ENCODE measurements at places on chromosomes 4 and X.

DNA sequence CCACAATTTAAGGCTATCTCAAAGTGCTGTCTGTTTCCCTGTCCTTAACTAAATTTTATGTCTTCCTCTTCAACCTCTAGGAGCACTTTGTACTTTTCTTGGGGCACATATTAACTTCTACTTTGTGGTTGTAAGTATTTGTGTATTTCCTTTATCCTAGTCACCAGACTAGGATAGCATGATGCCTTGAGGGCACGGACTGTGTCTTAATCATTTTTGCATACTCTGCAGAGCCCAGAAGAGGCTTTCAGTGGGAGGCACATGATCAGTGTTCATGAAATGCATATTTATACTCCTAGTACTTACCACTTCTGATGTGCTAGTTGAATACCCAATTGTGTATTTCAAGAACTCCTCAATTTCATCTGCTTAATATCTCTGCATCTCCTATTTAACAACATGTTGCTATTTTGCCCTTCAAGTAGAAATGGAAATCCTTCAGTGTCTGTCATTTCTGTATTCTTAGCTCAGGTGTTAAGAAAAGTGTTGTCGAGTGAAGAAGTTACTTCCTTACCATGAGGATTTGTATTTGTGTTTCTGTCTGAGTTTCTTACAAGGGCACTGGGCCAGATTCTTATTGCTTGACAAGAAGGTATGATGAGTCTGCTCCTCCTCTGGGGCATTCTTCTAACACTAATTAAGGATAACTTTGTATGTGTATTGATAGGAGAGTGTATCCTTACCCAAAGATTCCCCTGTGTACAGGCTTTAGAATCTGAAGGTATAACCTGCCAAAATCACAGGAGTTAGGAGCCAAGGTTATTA lies 28.3 kb upstream of the PGRMC2 start:
- no peaks in the 10 kb centered on the region for H3K27me3 ChIP-seq
- H3K4me1 ChIP-seq = no peaks in the 10 kb centered on the region
- no peaks in the 10 kb centered on the region for H3K36me3 ChIP-seq
- DNase-seq = no peak
- no peak overlapping the region for H3K4me3 ChIP-seq

DNA sequence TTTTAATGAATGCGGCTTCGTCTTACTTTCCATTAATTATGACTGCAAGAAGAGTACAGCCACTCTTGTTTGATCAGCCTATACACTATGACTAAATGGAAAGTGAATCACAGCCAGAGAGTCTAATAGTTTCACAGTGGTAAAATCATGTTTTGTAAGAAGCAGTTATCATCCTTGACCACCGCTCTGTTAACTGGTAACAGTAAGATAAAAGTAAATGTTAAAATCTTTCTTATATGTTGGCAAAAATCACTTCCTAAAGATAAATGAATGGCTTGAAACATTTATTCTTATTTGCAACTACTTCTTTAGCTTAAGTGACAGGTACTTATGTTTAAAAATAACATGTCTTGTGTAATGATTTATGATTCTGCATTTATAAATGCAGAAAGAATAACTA lies 13.2 kb downstream of the GALNT7 start:
- no peaks in the 10 kb centered on the region for H3K36me3 ChIP-seq
- H3K4me3 ChIP-seq = no peak overlapping the region
- no peak overlapping the region for H3K27ac ChIP-seq
- no peaks in the 10 kb centered on the region for H3K27me3 ChIP-seq

DNA sequence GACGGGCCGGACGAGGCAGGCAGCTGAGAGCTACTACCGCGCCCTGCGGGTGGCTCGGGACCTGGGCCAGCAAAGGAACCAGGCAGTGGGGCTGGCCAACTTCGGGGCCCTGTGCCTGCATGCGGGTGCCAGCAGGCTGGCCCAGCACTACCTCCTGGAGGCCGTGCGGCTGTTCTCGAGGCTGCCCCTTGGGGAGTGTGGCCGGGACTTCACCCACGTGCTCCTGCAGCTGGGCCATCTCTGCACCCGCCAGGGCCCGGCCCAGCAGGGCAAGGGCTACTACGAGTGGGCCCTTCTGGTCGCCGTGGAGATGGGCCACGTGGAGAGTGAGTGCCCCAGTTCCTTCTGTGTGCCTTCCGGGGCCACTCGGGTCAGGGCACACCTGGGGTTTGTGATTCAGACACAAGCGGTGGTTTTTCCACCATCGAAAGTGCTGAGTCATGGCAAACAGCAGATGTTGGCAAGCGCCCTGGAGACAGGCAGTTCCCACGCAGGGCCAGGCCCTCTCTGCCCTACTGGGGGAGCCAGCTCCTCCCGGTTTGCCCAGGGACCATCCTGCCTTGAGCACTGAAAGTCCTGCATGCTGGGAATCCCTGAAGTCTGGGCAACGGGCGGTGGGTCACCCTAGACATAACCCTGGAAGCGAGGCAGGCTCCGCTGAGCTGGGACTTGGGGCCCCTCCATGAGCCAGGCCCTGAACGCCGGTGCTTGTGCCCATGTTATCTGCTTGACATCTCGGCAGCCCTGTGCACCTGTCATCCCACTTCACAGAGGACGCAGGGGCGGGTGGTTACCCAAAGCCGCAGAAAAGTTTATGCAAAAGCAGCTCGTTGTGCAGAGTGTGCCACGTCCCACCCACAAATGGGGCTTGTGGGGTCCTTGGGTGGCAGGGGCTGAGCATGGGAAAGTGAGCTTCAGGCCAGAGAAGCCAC lies 29.5 kb downstream of the SH3TC1 start:
- peaks cover 7% of the 10 kb centered on the region for H3K4me1 ChIP-seq
- peak overlapping the region; percentile 51 for H3K27ac ChIP-seq
- DNase-seq = peak; percentile 78
- no peaks in the 10 kb centered on the region for H3K27me3 ChIP-seq

- no peak overlapping the region for H3K27ac ChIP-seq
- H3K4me3 ChIP-seq = no peak overlapping the region
- H3K4me1 ChIP-seq = no peaks in the 10 kb centered on the region
- no peak for DNase-seq
- H3K36me3 ChIP-seq = no peaks in the 10 kb centered on the region
- H3K27me3 ChIP-seq = no peaks in the 10 kb centered on the region
Observed at GRCh38 chr4:94216394-94216793, 8.7 kb downstream of the SMARCAD1 start.

- H3K4me1 ChIP-seq = peaks cover under 1% of the 10 kb centered on the region
- H3K36me3 ChIP-seq = no peaks in the 10 kb centered on the region
- no peak overlapping the region for H3K4me3 ChIP-seq
Observed at GRCh38 chr4:8286719-8287342, 17.3 kb downstream of the HTRA3 start.

DNA sequence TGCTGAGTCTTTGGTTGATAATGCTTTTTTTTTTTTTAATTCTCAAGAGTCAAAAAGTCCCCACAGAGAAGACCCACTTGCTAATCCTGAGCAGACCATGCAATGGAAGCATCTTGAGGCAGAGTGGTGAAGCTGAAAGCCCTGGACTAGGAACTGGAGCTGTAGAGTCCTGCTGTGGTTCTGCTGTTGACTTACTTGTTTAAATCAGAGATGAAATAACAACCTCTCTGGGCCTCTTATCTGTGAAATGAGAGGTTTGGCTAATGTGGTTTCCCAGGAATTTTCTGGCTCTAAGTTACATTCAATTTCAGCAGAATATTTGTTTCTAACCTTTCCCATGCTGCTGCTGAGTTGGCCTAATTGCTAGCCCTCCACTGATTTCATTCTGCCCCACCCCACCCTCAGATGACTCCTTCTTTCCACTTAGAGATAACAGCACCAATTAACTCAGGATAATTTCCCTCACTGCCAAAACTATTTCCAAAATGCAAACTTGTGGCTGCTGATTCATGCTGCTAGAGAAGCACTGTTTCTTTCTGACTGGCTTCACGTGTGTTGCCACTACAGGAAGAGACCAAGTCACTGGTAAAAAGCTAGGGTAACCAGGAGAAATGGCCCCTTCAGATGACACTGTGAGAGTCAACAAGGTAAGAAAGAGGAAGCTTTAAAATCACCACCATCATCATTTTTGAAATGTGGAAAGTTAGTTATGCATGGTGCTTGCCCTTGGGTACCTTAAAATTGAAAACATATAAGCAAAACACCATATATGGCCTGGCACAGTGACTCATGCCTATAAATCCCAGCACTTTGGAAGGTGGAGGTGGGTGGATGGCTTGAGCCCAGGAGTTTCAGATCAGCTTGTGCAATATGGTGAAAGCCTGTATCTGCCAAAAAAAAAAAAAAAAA lies 326.4 kb downstream of the DCHS2 start:
- no peak for DNase-seq
- H3K4me1 ChIP-seq = no peaks in the 10 kb centered on the region
- H3K36me3 ChIP-seq = no peaks in the 10 kb centered on the region
- no peak overlapping the region for H3K27ac ChIP-seq
- no peak overlapping the region for H3K4me3 ChIP-seq

DNA sequence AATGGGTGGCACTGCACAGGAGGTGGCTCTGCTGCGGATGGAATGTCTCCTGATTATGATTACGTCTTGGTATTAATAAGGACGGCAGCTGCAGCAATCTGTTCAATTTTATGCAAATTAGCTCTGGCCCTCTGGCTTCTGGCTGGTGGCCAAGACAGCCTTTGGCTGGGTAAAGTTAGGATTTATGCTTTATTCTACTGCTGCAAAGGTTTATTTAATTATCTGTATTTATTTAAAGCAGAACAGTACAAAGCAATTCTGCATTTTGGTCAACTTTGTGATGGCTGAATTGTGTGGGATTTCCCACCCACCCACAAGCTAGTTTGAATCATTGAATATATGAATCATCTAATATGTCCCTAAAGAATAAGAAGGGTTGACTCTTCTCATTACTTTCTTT lies 745.6 kb upstream of the FAM241A start:
- no peak overlapping the region for H3K4me3 ChIP-seq
- H3K27me3 ChIP-seq = no peaks in the 10 kb centered on the region
- DNase-seq = no peak
- H3K4me1 ChIP-seq = no peaks in the 10 kb centered on the region

DNA sequence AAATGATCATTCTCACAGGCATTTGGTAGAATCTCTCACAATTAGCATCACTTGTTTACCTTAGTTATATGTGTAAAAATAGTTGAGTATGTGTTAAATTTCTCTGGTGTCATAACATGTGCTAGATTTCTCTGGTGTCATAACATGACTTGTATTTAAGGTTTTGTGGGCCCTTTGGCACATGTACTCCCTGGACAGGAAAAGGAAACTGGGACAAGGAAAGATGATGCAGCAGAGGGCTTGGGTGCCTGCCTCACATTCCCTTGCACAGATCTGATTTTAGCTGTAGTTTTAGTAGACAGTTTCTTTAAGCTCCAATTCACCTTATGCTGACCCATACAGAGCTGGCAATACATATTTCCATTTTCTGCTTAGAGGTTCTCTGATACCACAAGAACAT lies 726.0 kb downstream of the C4orf33 start:
- H3K27me3 ChIP-seq = no peaks in the 10 kb centered on the region
- no peak overlapping the region for H3K4me3 ChIP-seq
- H3K36me3 ChIP-seq = no peaks in the 10 kb centered on the region
- no peak overlapping the region for H3K27ac ChIP-seq

- no peaks in the 10 kb centered on the region for H3K4me1 ChIP-seq
- H3K36me3 ChIP-seq = no peaks in the 10 kb centered on the region
- no peaks in the 10 kb centered on the region for H3K27me3 ChIP-seq
Observed at GRCh38 chrX:133650239-133650638, 234.9 kb upstream of the GPC4 start.

DNA sequence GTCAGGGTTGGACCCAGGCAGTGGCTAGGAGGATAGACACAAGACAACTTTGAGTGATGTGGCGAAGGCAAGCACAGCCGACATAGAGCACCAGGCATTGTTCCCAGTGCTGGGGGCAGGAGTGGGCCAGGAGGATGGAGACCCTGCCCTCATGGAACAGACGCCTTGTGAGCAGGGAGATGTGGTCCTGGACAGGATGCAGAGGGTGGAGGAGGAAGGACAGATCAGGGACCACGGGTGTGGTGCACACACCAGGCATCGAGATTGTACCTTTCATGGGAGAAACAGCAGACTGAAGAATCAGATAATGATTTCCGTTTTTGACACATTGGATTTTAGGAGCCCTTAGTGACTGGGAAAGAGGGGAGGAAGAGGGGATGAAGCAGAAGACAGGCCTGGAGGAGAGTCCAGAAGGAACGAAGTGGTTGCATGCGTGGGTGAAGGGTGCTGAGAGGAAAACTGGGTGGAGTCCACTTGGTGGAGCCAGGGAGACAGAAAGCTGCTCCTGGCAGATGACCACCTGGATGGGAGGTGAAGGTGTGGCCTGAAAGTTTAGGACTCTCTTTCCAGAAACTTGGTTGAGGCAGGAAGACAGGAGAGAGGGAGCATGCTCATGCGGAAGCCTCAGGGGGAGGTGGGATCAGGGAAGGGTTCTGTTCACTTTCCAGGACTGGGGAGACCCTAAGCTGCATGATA lies 27.9 kb upstream of the MAP3K15 start:
- no peaks in the 10 kb centered on the region for H3K27me3 ChIP-seq
- DNase-seq = no peak
- H3K36me3 ChIP-seq = no peaks in the 10 kb centered on the region
- H3K4me1 ChIP-seq = no peaks in the 10 kb centered on the region
- H3K4me3 ChIP-seq = no peak overlapping the region

DNA sequence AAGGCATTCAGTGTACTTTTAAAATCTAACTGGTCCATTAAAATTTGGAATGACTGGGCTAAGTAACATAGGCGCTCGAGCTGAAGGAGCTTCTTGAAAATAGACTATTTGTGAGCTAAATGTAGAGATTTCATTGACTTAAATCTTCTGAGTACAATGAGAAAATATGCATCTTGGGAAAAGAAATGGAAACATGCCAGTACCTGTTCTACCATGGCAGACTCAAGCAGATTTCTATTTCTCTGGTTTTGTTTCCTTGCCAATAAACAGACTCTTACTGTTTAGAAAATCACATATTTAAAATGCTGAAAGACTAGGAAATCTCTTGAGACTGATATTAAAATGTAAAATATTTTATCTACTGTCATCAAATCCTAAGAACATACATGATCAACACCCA lies 678.1 kb downstream of the FAT4 start:
- no peak overlapping the region for H3K27ac ChIP-seq
- no peak for DNase-seq
- H3K36me3 ChIP-seq = no peaks in the 10 kb centered on the region
- H3K4me1 ChIP-seq = no peaks in the 10 kb centered on the region
- H3K4me3 ChIP-seq = no peak overlapping the region

DNA sequence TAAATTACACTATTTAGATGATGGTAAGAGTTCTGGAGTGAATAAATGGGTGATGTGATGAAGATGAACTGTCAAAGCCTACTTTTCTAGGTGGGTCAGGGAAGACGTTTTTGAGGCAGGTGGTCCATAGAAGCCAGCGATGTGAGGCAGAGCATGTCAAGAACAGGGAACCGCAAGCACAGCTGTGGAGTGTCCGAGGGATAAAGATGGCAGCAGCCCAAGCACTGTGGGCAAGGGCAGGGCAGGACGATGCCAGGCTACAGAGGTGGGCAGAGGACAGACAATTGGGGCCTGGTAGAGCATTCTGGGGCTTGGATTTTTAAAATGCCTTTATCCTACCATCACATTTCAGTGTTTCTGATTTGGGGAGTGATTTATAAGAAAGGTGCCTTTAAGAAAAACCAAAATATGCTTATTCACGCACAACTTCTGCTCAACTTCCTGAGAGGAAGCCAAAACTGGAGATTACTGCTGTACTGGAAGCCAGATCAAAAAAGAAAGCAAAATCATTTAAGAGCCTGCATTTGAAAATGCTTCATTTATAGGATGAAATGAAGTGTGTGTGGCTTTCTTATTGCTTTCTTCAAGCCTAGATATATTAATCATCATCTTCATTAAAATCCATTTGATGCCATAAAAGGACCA lies 119.0 kb upstream of the WDR17 start:
- H3K36me3 ChIP-seq = no peaks in the 10 kb centered on the region
- H3K27me3 ChIP-seq = no peaks in the 10 kb centered on the region
- H3K27ac ChIP-seq = no peak overlapping the region
- H3K4me1 ChIP-seq = no peaks in the 10 kb centered on the region
- DNase-seq = no peak

- DNase-seq = no peak
- no peak overlapping the region for H3K27ac ChIP-seq
- no peak overlapping the region for H3K4me3 ChIP-seq
- H3K4me1 ChIP-seq = peaks cover 2% of the 10 kb centered on the region
Observed at GRCh38 chr4:69823481-69824186, 36.3 kb downstream of the SULT1E1 start.

All from prostate gland (tissue), 2 donors.